Spinal cord (tissue), 10 donors: ENCODE measurements at places on chromosomes 6 and 20.
A peak's percentile ranks its signal among the peaks of the same experiment; 100 is the strongest.

DNA sequence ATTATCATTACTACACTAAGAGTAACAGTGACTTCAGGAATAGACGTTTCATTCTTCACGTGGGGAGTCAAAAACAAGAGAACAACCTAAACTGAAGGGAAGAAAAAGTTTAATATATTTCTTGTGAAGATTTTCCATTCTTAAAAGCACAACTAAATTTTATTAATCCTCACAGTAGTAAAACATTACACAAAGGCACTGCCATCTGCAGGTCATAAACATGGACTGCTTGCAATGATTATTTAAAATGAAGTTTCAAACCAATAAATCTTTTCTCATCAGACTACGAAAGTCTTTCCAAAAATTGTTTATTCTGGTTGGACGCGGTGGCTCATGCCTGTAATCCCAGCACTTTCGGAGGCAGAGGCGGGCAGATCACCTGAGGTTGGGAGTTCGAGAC is 2.6 kb downstream of the NCOA5 start:
- DNase-seq, result no peak

GRCh38 chr6:38968702-38969149 is 79.9 kb upstream of the GLP1R start:
- DNase-seq, result no peak

DNA sequence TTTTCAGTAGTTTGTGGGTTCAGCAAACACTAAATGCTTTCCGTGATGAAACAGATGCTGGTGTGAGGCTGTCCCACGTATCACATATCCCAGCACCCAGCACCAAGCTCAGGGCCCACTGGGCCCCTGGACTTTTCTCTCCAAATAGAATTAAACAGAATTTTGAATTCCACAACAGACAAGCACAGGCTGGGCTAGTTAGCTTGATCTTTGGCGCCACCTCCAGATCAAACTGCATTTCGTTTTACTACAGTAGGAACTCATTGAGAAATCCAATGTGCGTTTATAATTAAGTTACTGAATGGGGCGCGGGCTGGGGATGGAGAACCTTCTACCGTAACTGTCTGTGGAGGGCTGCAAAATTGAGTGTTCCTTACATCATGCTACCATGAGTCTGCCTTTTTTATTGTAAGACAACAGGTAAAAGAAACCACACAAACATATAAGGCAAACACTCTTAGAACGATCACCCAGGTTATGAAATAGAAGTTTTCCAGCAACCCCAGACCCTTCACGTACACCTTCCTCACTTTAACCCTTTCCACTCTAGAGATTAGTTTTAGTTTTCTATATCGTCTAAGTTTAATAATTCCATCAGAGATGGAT is 107.8 kb downstream of the ZFP64 start:
- DNase-seq, result peak; percentile 71

DNA sequence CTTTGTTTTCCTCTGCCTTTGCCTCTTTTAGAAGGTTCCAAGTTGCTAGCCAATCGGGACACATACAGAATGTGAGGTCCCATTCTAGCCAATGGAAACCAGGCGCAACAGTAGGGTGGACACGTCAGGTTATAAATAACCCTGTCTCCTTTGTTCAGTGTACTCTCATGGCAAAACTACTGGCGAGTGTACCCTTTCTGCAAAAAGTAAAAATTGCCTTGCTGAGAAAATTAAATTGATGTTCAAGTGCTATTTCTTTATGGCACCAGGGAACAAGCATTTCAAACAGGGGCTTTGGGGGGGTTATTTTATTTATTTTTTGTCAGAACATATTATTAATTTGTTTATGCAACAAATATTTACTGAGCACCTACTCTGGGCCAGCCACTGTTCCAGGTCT is 123.6 kb upstream of the SRSF6 start:
- no peak for DNase-seq

- DNase-seq, result no peak
These were observed 49.3 kb upstream of the MYL9 start for GRCh38 chr20:36491901-36492617.

DNA sequence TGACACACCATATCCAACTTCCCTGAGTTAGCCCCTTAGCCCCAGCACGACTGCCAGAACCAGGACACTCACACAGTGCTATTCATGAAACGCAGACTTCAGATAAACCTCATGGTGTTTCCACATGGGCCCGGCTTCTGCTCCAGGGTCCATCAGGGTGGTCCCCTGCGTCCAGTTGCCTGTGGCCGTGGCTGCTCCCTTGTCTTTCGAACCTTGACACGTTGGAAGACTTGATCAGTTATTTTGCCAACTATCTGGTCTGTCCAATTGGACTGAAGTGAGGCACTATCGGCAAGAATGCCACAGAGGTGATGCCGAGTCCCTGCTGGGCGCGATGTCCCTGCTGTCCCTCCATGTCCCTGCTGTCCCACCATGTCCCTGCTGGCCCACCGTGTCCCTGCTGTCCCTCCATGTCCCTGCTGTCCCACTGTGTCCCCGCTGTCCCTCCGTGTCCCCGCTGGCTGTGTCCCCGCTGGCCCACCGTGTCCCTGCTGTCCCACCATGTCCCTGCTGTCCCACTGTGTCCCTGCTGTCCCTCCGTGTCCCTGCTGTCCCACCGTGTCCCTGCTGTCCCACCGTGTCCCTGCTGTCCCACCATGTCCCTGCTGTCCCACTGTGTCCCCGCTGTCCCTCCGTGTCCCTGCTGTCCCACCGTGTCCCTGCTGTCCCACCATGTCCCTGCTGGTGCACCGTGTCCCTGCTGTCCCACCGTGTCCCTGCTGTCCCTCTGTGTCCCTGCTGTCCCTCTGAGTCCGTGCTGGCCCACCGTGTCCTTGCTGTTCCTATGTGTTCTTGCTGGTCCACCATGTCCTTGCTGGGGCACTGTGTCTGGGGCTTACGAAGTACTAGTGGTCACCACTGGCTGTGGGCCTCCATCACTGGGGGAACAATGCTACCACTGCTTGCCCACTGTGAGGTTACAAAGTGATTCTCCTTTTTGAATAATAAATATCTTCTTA is 251.4 kb downstream of the DLL1 start:
- DNase-seq, result no peak

DNA sequence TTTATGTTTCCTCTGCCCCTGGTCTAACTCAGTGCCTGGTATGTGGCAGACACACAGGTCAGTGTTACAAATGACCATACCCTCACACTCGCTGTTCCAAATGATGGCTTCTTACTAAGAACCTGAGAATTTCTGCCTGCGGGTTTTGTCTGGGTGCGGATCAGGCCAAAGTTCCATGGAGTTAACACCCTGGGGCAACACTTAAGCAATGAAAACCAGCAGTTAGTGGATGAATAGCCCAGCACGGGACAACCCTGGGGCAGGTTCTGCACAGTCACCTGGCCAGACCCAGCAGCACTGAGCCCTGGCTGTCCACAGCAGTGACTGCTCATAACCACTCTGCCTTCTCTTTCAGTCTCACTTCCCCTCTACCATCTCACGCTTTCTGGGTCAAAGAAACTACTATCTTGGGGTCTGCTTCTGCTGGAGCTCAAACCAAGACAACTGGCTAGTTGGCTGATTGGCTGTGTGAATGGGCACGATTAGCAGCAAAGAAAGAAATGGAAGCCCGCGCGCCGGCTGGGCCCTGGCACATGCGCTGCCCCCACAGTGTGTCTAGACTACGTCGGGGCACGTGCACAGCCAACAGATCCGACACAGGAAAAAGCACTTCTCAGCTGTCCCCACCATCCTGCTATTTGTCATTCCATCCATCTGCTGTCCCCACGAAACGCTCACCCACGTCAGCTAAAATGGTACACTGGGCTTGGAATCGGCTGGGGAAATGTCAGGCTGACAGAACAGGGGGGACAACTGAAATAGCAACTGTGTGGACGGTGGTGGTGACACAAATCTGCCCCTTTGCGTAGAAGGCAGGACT is 36.6 kb downstream of the MGME1 start:
- DNase-seq, result no peak

DNA sequence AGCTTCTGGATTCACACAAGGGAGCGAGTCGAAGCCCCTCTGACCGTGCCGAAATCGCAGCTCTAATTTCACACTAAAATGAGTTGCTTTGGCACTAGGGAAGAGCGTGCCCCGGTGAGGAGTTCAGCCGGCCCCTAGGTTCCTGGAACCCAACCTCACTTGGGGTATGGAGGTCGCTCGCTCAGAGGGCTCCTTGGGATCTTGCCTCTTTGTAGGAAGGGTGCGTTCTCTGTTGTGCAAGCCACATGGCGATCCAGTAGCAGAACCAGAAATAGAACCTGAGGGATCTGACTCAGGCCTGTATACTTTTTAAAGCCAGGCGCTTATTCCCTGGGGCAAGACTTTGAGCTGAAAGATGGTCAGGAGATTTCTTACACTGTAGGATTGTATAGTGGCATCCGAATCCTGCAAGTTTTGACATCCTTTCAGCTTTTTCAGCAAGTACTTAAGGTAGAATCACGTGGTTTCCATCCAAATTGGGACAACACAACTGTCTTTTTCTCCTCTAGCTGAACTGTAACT is 861 bp upstream of the RALGAPA2 start:
- no peak for DNase-seq

- peak; percentile 65 for DNase-seq
These were observed 41.5 kb downstream of the FHL5 start for GRCh38 chr6:96604420-96604819.

- no peak for DNase-seq
These were observed 92.5 kb upstream of the HDGFL1 start for GRCh38 chr6:22476811-22477390.

DNA sequence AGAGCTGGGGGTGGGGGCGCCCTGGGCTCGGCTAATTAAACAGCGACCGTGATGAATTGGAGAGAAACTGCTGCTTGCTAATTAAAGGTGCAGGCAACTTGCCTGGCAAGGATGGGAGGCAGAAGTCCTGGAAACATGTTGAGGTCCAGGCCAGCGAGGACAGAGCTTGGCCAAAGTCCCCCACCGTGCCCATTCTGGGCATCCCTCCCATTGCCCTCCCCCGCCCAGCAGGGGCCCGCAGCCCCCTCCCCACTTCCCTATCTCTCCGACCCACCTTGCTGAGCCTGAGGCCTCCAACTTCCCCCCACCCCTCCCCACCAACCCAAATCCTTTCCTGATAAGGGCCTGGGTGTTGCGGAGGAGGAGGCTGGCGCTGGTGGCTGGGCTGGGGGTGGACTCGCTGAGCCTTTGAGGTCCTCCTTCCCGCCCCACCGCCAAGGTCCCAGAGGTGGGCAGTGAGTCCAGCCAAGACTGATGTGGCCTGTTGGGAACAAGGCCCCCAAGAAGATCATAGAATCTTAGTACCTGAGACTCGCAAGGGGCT is 23.3 kb downstream of the C20orf203 start:
- DNase-seq, result peak; percentile 43

DNA sequence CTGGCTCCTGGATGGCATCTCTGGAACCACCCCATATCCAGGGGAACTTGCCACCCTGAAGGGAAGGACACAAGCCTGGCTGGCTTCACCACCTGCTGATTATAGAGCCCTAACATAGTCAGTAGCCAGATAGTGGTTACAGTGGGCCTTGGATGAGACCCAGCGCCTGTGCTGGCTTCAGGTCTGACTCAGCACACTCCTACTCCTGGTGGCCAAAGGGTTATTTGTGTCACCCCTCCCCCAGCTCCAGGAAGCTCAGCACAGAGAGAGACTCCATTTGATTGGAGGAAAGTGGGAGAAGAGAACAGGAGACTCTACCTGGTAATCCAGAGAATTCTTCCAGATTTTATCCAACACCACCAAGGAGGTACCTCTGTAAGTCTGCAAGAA is 12.8 kb downstream of the SNX14 start:
- DNase-seq, result no peak

DNA sequence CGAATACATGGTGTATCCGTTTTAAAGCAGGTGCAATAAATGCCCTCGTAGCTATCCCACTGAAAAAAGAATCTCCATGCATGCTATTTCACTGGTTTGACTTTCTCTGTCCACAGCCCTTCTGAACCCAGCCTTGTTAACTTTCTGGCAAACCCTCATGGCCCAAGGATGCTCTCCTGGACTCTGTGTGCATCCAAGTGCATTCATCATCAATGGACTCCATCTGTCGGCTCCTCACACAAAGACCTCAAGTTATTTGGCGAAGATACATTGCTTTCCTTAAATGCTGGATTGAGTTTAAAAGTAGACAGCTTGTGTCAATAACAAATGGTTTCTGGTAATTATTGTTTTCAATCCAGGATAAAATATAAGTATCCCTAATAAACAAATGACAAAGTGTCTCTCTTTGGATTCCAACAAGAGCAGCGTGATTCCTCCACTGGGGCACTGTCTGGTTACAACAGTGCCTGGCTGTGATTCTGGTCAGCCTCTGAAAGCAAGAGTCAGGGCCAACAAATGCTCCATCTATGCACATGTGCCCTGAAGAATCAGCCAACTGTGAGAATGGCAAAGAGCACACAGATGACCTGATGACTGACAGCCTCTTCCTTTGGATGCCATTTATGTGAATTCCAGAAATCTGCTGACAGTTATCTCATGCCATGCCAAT is 55.7 kb downstream of the FYN start:
- no peak for DNase-seq

- DNase-seq, result no peak
These were observed 67.2 kb downstream of the CEBPB start for GRCh38 chr20:50257860-50258259.

DNA sequence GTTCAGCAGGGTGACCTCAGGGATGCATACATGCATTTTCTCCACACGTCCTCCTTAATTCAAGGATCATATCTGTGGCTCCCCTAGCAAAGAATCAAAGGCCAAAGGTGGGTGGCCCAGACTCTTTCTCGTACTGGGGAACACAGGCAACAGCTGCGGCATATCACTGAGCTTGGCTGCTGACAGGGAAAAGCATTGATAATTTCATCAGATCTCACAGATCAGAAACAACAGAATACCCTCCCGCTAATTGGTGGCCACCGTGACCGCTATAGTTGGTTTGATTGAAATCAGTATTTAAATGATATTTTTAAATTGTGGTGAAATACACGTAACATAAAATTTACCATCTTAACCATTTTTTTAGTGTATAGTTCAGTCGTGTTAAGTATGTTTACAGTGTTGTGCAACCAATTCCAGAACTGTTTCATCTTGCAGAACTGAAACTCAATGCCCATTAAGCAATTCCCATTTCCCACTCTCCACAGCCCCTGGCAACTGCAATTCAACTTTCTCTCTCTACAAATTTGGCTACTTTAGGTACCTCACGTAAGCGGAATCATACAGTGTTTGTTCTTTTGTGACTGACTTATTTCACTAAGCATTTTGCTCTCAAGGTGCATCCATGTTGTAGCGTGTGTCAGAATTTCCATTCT is 74.7 kb upstream of the TMEM170B start:
- no peak for DNase-seq

DNA sequence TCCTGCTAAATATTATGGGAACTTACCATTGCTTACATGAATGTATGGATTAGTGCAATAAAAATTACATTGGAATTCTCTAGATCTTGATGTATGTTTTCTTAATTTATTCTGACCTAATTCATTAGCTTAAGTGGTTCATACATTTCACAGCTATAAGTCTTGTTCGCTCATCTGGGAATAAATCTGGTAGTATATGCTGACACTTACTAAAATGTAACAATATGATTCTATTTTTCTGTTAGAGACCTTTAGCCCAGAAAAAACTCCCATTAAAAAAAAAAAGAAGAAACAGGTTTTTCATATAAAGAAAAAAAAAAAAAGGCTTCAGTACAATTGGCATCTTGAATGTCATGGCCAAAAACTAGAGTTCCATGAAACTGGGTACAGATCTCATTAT is 394.1 kb upstream of the AGPAT4 start:
- no peak for DNase-seq
